ENCODE measurements at places on chromosomes 12 and 14.

- DNase-seq: no peak
These were observed 14.3 kb upstream of the RIN3 start for GRCh38 chr14:92499234-92499633.

DNA sequence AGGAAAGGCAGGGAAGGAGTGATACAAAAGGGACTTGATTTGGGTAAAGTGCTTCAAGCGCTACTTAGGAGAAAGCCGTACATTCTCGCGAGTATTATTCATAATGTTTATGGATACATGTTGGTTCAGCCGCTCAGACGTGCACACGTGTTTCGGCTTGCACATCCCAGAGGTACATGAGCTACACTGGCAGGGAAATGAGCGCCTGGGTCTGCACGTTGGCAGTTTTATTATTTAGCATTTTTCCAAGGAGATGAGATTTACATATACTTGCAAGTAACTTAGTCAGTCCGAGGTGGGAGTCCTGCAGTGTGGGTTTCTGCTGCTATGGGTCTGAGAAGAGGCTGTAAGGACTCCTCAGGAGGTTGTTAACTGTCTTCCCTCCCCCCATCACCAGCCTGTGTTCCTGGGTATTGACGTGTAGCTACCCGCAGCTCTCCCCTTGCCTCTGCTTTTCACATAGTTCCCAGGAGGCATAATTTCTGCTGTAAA, 1.5 kb downstream of the PRKCH start:
- no peak for DNase-seq

DNA sequence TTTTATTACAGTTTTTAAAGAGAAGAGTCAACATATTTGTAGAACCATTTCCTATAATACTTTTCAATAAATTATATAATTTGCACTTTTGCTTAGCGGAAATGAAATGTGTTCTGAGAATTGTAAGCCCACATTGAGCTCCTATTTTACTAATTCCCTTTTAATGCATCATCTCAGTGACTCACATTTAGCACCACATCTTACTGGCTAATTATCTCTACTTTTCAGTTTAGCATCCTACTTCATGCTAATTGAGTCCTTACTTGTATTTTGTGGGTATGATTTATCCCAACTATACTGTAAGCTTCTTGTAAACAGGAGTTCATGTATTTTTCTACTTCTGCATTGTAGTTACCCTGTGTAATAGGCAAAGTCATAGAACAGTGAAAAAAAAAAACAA, 67.5 kb downstream of the TMX1 start:
- DNase-seq: peak; percentile 53

DNA sequence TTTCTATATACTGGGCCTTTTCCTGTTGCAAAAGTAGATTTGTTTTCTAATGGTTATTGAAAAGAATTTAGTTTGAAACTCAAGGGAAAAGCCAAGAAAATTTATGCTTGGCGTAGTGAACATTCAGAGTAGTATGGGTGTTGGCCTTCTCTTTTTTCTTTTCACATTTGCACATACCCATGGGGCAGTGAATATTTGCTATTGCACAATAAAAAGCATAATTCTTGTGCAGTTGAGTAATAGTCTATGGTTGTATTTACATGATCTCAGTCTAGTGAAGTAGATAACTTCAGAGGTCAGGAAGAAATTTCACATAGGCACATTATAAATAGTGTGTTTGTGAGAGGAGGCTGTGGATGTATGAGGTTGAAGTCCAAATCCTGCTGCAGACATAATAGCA, 158.1 kb downstream of the FLRT2 start:
- no peak for DNase-seq

DNA sequence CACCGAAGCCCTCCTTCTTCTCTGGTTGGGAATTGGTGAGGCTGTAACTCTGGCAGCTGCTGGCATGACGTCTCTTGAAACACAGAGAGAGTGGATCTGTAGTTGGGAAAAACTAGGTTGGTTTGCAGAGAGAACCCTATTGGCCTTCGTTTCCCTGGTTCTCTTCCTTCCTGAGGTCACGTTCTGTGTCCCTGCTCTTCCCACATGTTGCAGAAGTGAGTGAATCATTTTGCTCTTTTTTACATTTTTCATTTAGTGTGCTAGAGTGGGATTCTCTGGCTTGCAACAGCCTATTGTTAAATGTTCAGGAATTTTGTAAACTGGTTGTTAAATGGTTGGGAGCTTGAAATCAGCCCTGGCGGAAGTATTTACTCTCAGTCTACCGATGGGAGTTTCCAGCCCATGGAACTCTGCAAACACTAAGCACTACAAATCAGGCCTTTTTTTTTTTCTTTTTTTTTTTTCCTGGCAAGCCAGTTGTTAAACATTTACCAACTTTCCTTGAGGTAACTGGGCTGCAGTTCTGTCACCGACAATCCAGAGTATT, 26.8 kb upstream of the CKAP4 start:
- DNase-seq: peak; percentile 12

- no peak for DNase-seq
These were observed 352.2 kb upstream of the KITLG start for GRCh38 chr12:88932457-88932856.

- no peak for DNase-seq
These were observed 100.5 kb downstream of the EEA1 start for GRCh38 chr12:92828565-92828964.

DNA sequence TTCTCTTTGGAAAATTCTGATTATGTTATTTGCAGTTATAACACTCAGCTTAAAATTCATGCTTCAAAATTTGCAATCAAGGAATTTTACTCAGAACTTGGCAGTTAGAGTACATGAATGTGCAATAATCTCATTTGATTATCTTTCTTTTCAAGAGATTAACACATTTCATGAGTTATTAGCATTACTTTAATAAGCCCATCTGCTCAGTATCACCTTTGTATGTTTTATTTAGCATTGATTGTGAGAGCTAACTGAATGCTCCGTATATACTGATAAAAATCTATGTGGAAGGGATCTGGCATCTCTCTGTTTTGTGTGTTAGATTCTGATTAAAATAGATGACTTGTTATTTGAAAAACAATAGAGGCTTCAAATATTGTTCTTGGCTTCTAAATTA, 55.6 kb upstream of the CPNE8 start:
- no peak for DNase-seq

DNA sequence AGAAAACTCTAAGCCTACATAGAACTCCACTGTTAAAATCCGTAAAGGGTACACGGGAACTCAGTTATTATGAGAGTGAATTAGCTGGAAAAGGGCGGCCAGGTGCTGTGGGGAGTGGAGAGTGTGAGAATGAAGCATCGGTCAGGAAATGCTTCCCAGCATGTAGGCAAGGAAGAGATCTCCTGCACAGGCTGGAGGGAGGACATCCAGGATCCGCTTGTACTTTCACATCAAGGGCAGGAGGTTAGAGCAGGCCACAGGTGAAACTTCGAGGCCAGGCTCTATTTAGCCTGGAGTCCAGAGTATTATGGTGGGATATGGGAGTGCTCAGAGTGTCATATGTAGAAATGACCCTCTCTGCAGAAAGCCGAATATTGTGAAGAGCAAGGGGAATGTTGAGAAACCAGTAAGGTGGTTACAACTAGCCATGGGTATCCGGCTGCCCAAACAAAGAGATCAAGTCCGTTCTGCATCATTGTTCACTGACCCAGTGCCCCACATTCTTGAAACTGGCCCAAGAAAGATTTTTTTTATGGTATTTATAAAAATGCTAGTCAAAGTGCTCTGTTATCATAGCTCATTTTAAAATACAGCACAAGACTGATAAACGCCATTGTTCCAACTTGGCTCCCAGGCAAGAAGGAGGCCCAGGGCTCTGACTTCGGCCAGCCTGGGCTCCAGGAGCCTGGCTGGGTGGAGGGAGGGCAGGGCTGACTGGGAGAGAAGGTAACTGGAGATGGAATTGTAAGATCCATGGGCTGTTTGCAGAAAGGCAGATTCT, 79.4 kb upstream of the HIF1A start:
- DNase-seq: peak; percentile 35

- no peak for DNase-seq
These were observed 49.0 kb upstream of the STRN3 start for GRCh38 chr14:31075144-31075543.

- no peak for DNase-seq
These were observed 156.6 kb upstream of the CAND1 start for GRCh38 chr12:67112586-67112985.

DNA sequence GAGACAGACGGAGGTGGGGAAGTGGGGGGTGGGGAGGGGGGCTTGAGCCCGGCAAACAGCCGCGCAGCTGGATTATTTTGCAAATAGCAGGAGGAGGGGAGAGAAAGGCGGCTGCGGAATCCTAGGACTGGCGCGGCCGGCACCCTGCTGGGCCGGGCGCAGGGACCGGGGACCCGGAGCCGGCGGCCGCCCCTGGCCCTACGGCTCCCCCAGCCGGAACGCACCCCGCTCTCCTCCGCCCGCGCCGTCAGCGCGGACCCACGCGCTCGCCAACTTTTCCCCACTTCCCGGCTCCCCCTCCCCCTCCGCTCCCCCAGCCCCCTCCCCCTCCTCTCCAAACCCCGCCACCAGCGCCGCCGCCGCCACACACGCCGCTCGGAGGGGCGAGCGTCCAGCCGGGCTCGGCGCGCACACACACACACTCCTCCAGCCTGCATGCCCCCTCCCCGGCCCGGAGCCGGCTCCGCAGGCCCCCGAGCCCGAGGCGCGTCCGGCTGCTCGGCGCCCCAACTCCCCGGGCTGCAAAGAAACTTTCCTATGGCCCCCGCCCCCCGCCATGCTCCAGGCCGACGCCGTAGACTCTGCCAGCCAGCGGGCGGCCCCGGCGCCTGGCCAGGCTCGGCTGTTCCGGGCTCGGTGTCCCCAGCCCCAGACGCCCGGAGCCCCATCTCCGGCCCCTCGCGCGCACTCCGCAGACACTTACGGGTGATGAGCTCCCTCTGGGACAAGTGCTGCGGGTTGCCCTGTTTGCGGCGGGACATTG, 1.4 kb downstream of the BCL11B start:
- DNase-seq: no peak

GRCh38 chr12:105270671-105271255, 34.8 kb upstream of the APPL2 start:
- no peak for DNase-seq

GRCh38 chr12:70784042-70784668, 136.4 kb downstream of the PTPRR start:
- DNase-seq: no peak

GRCh38 chr14:104337351-104337750, 199.0 kb downstream of the KIF26A start:
- no peak for DNase-seq

GRCh38 chr14:31934767-31935266, 142.3 kb upstream of the ARHGAP5 start:
- peak; percentile 27 for DNase-seq

GRCh38 chr12:124453419-124454351, 113.7 kb downstream of the NCOR2 start:
- DNase-seq: peak; percentile 92

GRCh38 chr14:82447586-82447985, 913.9 kb upstream of the SEL1L start:
- no peak for DNase-seq

- DNase-seq: no peak
These were observed 3.1 kb upstream of the ARHGEF25 start for GRCh38 chr12:57607958-57608663.

DNA sequence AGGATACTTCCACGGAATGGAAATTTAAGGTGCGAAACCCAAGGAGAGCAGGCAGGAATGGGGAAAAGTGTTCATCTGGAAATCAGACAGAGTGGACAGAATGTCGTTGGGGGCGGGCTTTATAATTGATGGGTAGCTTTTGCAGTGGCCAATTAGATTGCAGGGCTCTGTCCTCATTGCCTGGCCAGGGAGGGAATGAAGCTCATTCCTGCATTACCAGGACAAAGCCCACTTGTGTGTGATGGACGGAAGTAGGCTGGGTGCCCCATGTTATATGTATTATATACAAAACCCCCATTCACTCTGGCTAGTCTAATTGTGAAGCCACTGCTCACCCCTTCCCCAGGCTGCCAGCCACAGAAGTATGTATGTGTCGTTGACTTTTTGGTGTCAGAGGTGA, 23.6 kb downstream of the ZNF664 start:
- no peak for DNase-seq

- no peak for DNase-seq
These were observed 62.9 kb upstream of the PSMA6 start for GRCh38 chr14:35229084-35229791.

GRCh38 chr12:75665216-75665615, 153.8 kb upstream of the KRR1 start:
- peak; percentile 88 for DNase-seq

- DNase-seq: no peak
These were observed 491.1 kb upstream of the RGS6 start for GRCh38 chr14:71441126-71441525.

GRCh38 chr12:99427104-99427503, 220.4 kb upstream of the GARIN6 start:
- no peak for DNase-seq

- DNase-seq: no peak
These were observed 30.6 kb upstream of the LMO3 start for GRCh38 chr12:16636435-16637055.

DNA sequence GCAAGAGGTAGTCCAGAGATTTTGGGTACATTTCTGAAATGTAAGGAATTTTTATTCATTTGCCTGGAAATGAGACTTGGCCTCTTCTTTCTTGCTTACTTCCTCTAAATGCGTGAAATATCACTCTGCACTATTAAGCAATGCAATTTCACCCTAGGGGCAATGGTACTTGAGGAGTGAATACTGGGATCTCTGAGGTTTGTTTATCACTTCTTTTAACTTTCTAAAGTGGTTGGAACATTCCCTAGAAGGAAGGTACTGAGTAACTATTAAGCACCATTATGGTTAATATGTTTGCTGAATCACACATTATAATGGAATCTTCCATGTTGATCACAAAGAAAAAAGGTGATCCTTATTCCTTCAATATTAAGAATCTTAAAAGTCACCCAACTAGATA, 120.9 kb upstream of the CAND1 start:
- no peak for DNase-seq

Data from EH (cell line).